Activated naive CD8-positive, alpha-beta T cell treated with anti-CD3 and anti-CD28 coated beads, Interleukin-2, amount 10 ng/mL, durations not matched to agents 7 days and 5 days (primary cell): ENCODE measurements at places on chromosomes 7 and 10. TPM values are rescaled to one million over a fixed set of nuclear protein-coding genes. Genes with fewer than 3 reads are reported as not detected.
A peak's percentile ranks its signal among the peaks of the same experiment; 100 is the strongest.

Gene ZNF107
- total RNA-seq: 28.9 TPM

GRCh38 chr7:19708397-19709248, at the start of gene POLR1F:
POLR1F (minus strand) TSS chr7:19709037; CDS start chr7:19709016, 21 bp downstream.
- peaks cover 33% of the 10 kb centered on the region for H3K4me1 ChIP-seq
- peak within 1 kb of the TSS; percentile 94 for H3K27ac ChIP-seq
- H3K4me3 ChIP-seq: peak within 1 kb of the TSS; percentile 97
- peaks cover 5% of the 10 kb centered on the region for H3K36me3 ChIP-seq

Gene SLC18A3
- not detected for total RNA-seq

Gene FZD8
- total RNA-seq: 0.28 TPM

Gene NUTM2A
- 0.11 TPM for total RNA-seq

Gene TECTB
- not detected for total RNA-seq

Gene COBL
- total RNA-seq: not detected
